ENCODE measurements at places on chromosomes 12 and 14.

GRCh38 chr14:33363682-33364081 lies 425.0 kb downstream of the NPAS3 start:
- DNase-seq: no peak

DNA sequence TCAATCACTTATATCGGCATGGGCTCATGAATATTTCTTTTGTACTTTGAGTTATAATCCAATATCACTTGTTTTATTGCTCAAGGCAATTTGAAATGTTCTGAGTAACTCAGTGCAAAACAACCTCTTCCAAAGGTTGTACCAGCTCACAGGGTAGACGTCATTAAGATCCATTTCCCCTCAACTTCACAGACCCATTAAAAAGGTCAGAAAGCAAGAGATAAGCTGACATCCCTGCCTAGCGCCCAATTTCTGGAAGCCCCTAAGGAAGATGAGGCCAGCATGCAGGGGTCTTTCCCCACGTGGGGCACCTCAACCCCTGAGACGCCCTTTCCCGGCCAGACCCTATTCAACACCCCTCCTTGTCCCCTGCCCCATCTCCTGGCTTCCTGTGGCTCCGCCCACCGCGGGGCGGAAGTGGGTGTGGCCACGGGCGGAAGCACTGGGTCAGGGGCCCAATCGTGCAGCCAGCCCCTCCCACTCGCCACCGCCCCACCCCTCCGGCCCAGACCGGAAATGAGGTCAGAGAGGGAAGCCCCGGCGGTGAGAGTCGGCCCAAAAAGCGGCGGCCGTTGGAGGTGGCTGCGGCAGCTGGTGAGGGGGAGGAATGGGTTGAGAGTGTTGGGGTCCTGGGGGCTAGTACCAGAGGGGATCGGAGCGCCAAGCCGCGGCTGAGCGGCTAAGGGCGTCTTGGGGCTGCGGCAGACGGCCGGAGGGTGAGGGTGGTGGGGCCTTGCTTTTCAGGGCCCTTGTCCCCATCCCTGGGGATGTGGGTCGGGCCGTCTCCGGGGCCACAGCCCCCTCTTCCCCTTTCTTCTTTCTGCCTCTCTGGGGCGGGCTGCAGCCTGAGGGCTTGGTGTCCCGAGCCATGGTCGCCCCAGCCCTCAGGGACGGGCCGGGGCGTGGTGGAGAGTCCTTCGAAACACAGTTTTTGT lies at the start of gene GPATCH2L:
GPATCH2L (plus strand) TSS at position 525 of the 935 bp plus-strand sequence. CDS start 2,442 bp downstream, outside the sequence.
- DNase-seq: peak; percentile 91

GRCh38 chr12:95224202-95225170 lies 6.9 kb downstream of the VEZT start:
- DNase-seq: no peak

DNA sequence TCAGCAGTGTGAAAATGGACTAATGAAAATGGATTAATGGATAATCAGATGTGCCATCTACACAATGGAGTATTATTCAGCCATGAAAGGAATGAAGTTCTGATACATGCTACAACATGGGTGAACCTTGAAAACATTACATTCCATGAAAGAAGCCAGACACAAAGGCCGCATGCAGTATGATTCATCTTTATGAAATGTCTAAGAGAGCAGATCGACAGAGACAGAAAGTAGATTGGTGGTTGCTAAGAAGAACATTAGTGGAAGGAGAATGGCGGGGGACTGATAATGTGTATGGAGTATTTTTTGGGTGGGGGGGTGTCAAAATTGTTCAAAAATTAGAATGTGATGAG lies 47.3 kb downstream of the PRKAB1 start:
- no peak for DNase-seq

GRCh38 chr12:55736780-55737580 lies 5.9 kb upstream of the GDF11 start:
- no peak for DNase-seq

DNA sequence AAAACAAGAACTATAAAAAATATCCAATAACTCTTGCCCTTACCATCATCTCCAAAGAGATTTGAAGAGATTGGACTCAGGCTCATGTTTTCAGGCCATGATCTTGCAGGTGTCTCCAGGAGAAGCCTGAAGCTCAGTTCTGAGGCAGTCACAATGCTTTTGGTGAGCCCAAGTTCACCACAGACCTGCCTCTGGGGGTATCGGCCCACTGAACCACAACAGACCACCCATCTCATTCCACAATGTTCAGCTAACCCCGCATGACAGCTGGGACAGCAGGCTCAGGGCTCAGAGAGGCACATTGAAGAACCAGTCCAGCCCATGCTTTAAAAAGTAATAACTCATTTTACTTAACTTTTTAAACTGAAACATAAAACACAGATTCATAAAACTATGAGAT lies 28.3 kb upstream of the APOLD1 start:
- DNase-seq: no peak

GRCh38 chr12:1587927-1588574 lies 6.3 kb downstream of the FBXL14 start:
- DNase-seq: no peak
